LNCaP clone FGC (cell line): ENCODE measurements at places on chromosomes 5 and 9.

- DNase-seq = no peak
Measured at GRCh38 chr9:78811622-78812276, 514.8 kb downstream of the PSAT1 start.

- DNase-seq = no peak
Measured at GRCh38 chr5:56981548-56982315, 29.8 kb upstream of the MIER3 start.

- DNase-seq = no peak
Measured at GRCh38 chr5:128596071-128596470, 58.0 kb upstream of the FBN2 start.

DNA sequence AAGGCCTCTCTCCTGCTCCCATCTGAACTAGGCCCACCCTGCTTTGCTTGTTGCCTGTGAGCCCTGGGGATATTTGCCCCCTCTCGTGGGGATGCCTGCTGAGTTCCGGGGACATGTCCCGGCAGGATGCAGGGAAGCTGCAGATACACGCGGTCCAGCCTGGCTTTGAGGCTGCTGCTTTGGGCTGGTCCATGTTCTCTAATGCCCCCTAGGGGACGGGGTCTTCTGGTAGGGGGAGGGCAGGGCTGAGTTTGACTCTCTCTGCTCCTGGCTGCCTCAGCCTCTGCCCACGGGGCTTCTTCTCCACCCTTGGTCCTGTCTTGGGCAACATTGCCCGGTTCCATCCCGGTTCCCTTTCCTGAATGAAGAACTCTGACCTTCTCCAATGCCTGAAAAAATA, 84.9 kb upstream of the ASS1 start:
- DNase-seq = no peak

GRCh38 chr5:107670932-107671741, at the start of gene EFNA5:
Gene EFNA5, minus strand, starts transcription at chr5:107670937.
- DNase-seq = no peak

DNA sequence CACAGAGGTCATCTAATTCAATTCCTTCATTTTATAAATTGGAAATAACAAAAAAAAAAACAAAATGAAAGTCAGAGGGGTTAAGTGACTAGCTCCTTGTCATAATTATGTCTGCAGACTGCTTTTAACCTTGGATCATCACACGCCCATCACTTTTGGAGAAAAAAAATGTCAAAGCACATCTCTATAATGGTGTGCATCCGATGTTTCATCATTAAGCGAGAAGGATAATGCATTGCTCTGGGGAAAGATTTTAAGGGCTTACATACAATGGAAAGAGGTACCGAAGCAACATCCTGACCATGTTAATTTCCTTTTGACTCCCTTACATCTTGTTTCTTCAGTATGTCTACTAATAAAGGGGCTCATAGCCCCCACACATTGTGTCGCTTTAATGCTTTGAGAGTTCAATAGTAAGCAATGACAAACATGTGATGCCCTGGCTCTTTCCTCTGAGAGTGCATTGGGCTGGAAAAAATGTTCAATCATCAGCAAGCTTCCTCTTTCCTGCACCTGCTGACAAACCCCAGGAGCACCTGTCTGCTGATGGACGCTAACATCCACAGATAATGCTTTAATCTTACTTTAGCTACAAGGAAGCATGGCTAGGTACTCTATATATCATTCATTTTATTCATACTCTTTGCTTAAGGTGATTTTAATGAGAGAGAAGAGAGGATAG, 242.2 kb downstream of the SMARCA2 start:
- no peak for DNase-seq
